PC-3 (cell line): ENCODE measurements at places on chromosomes 11 and 22.

DNA sequence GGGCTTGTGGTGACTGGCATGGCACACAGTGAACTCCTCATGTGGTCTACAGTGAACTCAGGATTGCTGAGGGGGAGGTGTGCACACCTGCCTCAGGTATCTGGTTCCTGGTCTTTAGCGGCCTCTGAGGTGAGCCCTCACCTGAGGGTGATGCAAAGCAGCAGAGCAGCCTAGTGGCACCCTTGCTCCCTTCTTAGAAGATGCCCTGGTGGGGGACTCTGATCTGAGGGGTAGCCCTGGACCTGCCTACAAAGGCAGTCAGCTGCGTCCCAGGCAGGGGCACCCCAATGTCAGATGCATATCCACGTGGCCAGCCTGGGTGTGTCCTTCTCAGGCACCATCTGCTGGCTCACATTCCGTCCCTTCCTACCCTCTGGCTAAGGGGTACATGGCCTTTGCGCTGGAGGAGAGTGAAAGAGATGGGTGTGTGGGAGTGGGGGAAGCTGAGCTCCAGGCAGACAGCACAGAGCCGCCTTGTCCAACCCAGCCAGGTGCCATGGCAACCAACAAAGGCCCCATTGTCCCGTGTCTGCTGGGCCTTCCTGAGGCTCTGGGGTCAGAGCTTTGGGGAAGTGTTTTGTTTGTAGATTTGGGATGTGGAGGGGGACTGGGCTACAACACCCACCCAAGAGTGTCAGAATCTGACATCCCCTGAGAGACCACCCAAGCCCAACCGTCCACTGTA, 5.8 kb downstream of the PLEKHB1 start:
- peak; percentile 13 for DNase-seq

DNA sequence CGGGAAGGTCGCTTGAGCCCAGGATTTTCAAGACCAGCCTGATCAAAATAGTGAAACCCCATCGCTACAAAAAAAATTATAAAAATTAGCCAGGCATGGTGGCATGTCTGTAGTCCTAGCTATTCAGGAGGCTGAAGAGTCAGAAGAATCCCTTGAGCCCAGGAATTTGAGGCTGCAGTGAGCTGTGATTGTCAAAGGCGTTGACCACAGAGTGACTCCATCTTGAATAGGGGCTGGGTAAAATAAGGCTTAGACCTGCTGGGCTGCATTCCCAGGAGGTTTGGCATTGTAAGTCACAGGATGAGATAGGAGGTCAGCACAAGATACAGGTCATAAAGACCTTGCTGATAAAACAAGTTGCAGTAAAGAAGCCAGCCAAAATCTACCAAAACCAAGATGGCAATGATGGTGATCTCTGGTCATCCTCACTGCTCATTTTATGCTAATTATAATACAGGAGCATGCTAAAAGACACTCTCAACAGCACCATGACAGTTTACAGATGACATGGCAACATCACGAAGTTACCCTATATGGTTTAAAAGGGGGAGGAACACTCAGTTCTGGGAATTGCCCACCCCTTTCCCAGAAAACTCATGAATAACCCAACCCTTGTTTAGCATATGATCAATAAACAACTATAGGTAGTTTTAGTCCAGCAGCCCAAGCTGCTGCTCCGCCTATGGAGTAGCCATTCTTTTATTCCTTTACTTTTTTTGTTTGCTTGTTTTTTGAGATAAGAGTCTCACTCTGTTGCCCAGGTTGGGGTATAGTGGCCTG, 2.8 kb upstream of the RDX start:
- DNase-seq, result no peak

- no peak for DNase-seq
Observed at GRCh38 chr11:14347991-14348390, 11.0 kb downstream of the RRAS2 start.

DNA sequence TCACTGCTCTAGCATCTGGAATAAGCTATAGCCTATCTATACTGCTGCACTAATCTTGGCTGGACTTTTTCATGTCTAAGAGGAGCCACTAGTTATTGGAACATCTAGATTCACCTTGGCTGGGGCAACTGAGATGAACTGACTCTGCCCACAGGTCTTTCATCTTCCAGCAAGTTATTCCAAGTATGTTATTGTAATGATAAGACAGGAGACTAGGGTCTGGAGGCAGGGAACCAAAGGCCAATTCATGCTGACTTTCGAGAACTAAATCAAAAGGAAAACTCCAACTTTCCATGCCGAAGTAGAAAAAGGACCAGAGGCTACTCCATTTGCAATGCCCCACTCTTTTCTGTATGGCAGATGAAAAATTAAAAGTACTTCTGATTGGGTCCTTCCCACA, 1243.0 kb upstream of the RAG2 start:
- no peak for DNase-seq
